ENCODE measurements at places on chromosomes 6 and 20.

DNA sequence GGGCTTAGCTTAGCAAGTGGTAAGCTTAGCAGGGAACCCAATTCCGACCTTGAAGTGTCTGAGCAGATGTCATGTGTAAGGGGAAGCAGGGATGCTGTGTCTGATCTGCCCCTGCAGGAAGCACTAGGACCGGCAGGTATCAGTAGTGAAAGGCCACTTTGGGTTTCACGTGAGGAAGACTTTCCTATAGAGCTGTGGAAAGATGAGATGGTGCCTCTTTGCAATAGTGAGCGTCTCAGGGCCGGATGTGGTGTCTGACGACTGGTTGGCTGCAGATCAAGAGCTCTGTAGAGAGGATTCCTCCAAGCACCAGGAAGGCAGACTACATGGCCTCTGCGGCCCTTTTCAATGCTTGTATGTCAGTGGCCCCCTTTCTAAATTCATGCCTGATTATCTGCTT lies 98.3 kb downstream of the TIAM2 start:
- no peak for DNase-seq

- DNase-seq: no peak
Observed at GRCh38 chr6:135901774-135902524, 50.4 kb downstream of the PDE7B start.

GRCh38 chr20:63430891-63431290 lies 41.6 kb downstream of the KCNQ2 start:
- no peak for DNase-seq

- no peak for DNase-seq
Observed at GRCh38 chr20:48298851-48299484, 513.7 kb upstream of the SULF2 start.

- DNase-seq: no peak
Observed at GRCh38 chr6:154440422-154441043, 70.0 kb downstream of the CNKSR3 start.

- no peak for DNase-seq
Observed at GRCh38 chr6:37406726-37407341, 26.2 kb upstream of the CMTR1 start.

GRCh38 chr20:36950414-36951197 lies 902 bp downstream of the SAMHD1 start:
- no peak for DNase-seq

GRCh38 chr6:78639111-78640110 lies 227.9 kb upstream of the IRAK1BP1 start:
- DNase-seq: no peak

- DNase-seq: peak; percentile 94
Observed at GRCh38 chr6:158040051-158040803, 58.6 kb downstream of the SYNJ2 start.

GRCh38 chr6:112004201-112005012 lies 49.5 kb upstream of the CCN6 start:
- DNase-seq: no peak

- DNase-seq: peak; percentile 57
Observed at GRCh38 chr6:119890470-119890869, 540.9 kb upstream of the MAN1A1 start.

DNA sequence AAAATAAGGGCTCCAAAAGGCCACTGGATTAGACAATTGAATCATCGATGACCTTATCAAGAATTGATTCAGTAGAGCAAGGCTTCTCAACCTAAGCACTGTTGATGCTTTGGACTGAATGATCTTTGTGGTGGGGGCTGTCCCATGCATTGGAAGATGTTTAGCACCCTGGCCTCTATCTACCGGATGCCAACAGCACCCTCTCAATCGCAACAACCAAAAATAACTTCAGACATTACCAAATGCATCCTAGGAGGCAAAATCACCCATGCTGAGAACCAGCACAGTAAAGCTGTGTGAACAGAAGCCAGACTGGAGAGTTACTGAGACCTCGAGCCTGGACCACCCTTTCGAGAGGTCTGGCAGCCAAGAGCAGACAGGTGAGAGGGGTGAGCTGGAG lies 67.5 kb downstream of the TBC1D7 start:
- DNase-seq: no peak

GRCh38 chr6:25585225-25585624 lies 66.8 kb upstream of the SCGN start:
- DNase-seq: no peak

GRCh38 chr6:6950373-6951145 lies 157.2 kb upstream of the RREB1 start:
- DNase-seq: no peak

- no peak for DNase-seq
Observed at GRCh38 chr6:38720295-38720694, 5.2 kb downstream of the DNAH8 start.

GRCh38 chr6:45676380-45676779 lies 298.6 kb upstream of the SUPT3H start:
- DNase-seq: no peak

GRCh38 chr20:32028647-32029372 lies 18.6 kb downstream of the CCM2L start:
- peak; percentile 77 for DNase-seq

DNA sequence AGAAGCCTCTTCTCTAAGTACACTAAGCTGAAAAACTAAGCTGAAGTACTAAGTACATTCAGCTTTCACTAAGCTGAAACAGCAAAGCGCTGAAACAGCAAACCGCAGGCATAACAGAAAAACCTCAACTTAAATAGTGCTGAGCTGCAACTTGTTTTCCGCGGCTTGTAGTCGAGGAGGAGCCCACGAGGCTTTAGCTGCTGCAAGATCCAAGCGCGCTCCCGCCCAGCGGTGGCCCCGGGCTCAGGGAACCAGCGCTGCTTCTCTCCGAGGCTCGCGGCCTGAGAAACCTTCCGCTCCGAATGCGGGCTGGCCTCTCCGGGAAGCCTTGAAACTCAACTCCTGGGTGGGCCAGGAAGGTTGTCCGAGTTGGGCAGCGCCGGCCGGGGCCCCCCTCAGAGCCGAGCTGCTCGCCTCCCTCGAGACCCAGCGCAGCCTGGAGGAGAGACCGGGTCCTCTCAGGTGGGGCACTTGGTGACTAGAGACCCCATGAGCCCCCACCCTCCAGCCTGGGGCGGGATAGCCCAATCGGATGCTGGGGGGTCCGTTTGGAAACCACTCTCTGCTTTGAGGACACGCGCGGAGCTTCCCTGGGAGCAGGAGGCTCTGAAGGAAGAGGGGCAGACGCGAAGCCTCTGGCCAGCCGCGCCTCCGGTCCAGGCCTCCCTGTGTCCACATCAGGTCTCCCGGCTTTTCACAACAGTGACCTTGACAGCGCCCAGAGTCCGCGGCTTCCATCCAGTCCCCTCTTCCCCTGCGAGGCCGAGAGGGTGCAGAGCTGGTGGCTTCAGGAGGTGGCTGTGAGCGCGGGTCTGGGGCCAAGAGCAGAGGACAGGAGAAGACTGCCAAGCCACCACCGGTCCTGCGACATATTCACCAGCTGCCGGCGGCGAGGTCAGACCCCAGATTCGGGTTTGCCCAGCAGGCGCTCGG lies 38.1 kb upstream of the HLA-E start:
- DNase-seq: no peak

- DNase-seq: no peak
Observed at GRCh38 chr6:90109141-90109540, 187.5 kb downstream of the BACH2 start.

DNA sequence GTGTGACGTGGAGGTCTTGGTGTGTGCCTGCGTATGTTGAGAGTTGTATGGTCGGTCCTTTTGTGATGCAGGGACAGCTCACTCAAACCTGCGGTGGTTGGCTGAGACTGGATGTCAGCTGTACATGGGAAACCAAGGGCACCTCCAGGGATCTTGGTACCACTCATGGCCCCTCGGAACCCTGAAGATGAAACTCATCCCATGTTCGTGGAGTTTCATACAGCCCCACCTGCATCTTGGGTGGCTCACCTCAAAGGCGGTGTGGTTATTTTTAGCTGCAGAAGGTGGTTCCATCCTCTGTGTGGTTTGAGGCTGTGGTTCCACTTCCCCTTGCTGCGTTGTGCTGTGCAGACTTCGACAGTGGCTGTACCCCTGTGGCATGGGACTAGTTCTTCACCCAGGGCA lies 52.6 kb upstream of the SLC22A1 start:
- DNase-seq: no peak

GRCh38 chr6:47634210-47635047 lies 64.0 kb upstream of the ADGRF4 start:
- DNase-seq: no peak

GRCh38 chr6:112332274-112332673 lies 14.9 kb upstream of the RFPL4B start:
- no peak for DNase-seq

DNA sequence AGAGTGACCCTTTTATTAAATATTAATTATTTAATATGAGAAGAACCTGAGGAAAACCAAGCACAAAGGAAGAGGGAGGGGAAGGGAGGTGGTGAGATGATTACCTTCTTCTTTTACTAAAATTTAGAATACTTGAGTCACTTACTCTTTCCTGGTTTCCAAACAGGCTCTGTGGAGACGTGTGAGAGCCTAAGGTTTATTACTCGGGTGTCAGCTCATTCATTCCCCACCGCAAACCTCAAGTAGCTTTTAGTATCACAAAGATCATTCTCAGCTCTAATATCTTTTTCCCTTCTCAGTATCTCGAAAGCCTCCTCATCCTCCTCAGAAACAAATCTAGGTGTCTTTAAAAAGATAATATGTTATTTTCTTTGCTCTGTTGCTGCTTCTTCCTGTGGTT lies 497.2 kb upstream of the JARID2 start:
- DNase-seq: no peak

DNA sequence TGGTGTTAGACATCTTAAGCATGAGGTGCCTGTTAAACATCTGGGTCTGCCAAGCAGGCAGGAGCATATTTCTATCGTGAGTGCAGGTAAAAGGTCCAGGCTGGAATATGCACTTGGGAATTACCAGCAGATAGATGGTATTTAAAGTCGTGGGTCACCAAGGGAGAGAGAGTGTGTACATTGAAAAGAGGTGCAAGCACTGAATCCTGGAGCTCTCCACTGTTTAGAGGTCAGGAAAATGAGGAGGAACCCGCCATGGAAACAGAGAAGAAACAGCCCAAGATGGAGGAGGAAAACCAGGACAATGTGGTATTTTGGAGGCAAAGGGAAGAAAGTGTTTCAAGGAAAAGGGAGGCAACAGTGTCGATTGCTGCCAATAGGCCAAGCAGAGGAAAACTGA lies 46.4 kb downstream of the TNFRSF21 start:
- DNase-seq: no peak

DNA sequence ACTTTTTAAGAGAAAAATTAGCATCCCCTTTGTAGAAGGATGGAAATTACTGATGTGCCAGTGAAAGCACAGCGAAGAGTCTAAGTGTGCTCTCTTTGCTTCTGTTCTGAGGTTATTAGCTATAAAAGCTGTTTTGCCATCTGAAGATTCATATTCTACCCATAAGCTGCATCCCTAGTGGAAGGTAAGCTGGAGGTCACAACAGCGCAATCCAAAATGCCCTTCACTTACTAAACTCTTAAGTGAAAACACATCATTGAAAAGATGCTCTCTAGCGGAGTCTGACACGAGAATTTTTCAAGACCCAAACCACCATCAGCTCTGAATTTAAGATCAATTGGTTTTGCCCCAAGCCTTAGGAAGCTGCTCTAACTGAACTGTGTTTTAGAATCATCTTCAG lies 113.5 kb downstream of the ZMYND8 start:
- no peak for DNase-seq

DNA sequence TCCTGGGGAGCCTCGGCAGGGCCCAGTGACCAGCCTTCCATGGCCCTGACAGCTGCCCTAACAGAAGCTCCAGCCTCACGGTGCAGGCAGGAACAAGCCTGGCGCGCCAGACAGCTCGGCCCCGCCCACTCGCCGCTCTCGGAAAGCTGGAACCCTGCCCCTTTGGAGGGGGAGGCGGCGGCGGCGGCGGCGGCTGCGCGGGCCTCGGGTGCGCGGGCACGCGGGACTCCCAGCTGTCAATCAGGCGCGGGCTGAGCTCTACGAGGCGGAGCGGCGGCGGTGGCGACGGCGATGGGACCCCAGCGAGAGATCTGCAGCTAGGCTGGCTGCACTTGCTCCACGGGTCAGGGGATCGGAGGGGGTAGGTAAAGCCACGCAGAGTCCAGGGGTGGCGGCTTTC lies at the start of gene NRSN1:
Gene NRSN1 (plus strand): TSS at position 236 of the 400 bp plus-strand sequence. CDS start 8,113 bp downstream, outside the sequence.
- DNase-seq: peak; percentile 89

DNA sequence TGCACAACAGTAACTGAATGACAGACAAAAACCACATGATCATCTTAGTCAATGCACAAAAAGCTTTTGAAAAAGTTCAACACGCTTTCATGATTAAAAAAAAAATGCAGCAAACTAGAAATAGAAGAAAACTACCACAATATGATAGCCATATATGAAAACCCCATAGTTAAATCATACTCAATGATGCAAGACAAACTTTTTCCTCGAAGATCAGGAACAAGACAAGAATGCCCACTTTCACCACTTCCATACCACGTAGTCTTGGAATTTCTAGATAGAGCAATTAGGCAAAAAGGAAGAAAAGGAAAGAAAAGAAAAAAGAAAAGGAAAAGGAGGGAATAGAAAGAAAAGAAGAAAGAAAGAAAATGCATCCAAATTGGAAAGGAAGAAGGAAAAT lies 44.6 kb upstream of the SLC23A2 start:
- DNase-seq: no peak

DNA sequence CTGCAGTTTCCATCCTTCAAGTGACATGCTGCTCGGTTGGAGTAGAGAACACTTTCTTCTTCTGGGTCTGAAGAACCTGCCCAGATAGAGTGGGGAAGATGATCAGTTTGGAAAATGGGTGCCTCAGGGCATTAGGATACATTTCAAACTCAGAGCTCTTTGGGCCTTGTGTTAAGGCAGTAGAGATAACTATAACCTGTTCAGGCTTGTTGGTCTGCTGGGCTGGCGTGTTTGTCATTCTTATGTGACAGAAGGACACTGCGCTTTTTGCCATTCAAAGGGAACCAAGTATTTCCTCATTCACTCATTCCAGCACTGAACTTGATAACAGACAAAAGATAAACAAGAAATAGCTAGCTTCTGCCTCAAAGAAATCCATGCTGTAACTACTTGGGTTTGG lies 3.8 kb downstream of the TOMM34 start:
- DNase-seq: peak; percentile 56

DNA sequence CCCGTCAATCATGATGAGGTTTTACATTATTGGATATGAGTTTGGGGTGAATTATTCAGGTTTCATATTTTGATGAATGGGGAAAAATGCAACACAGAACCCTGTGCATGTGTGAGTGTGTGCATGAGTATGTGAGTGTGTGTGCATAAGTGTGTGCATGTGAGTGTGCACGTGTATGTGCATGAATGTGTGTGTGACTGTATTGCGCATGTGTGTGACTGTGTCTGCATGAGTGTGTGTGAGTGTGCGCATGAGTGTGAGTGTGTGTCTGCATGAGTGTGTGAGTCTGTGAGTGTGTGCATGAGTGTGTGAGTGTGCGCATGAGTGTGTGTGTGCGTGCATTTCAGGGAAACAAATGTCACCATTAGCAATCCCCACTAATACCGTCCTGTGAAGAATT lies 18.5 kb upstream of the CDH4 start:
- no peak for DNase-seq

- DNase-seq: no peak
Observed at GRCh38 chr6:137155830-137156229, 17.6 kb downstream of the IL22RA2 start.

DNA sequence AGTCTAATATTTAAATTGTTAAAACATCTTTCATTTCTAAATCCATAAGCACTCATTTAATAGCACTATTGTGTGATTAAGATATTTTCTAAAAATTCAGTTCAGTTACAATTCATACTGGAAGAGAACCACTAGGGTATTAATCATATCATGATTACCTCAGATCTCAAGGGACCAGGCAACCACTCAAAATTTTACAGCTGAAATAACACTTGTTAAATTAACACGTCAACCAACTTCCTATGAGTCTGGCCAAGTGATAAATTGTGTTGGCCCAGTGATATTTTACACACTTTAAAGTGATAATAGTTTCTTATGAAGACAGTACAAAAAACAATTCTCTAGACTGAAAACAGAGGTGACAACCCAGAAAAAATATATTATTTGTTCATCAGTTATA lies 869.0 kb upstream of the ADGRB3 start:
- no peak for DNase-seq
